ENCODE measurements at places on chromosomes 1 and 21.
A peak's percentile ranks its signal among the peaks of the same experiment; 100 is the strongest.

GRCh38 chr1:11481019-11481418 is 2.1 kb downstream of the DISP3 start:
- no peak for DNase-seq

DNA sequence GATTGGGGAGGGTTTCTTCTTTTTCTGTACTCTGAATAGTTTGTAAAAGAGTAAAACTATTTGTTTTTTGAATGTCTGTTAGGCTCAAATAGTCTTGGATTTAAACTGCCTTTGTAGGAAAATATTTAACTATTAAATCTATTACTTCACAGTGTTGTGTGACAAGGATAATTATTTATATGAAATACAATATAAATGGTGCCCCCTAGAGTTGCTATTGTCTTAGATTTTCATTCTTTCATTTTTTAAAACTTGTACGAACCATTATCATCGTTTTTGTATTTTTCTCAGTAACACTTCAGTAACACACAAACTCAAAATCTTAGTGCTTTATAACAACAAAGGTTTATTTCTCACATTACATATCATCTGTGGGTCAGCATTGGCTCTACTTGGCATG is 37.4 kb downstream of the C1orf185 start:
- DNase-seq: no peak

DNA sequence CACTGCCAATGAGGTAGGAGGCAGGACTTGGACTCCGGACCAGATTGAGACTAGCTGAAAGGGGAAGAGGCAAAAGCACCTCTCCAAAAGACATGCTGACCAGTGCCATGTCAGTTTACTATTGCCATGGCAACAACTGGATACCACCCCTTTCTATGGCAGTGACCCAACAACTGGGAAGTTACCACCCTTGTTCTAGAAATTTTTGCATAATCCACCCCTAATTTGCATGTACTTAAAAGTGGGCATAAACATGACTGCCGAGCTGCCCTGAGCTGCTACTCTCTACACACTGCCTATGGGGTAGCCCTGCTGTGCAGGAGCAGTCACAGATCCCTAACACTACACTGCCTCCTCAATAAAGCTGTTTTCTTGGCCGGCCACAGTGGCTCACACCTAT is 19.0 kb upstream of the SLC6A9 start:
- no peak for DNase-seq

GRCh38 chr21:39029900-39030884 is 153.1 kb downstream of the PSMG1 start:
- DNase-seq: no peak

DNA sequence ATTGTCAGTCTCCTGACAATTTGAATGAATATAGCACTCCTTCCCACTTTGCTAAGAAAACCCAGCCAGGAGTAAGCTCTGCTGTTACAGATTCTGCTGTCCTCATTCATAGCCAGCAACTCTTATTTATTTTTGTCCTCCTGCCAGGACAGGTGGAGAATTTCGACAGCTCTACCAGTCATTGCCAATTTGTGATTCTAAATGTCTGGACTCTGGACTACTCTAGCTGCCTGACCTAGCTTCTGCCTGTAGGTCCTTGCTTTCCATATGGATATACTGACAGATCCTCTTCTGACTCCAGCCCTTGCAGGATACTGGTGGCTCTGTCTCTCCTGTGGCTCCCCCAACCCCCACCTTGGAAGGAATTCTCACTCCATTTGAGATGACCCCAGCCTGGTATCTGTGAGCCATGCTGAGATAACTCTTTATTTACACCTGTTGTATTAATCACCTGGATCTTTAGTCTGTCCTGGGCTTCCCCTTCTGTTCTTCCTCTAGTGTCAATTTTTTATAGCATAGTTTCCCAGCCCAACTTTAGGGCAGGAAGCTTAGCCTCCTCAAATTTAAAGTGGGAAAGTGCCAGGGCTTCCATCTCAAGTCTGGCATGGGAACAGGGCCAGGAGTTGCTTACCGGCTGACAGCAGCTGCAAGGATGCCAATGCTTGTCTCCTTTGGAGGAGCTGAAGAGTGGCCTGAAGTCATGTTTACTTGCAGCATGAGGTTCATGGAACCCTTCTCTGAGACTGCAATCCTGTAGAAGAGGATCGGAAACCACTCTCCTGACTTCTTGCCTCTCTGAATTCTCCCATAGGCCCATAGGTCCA is 6.7 kb downstream of the PM20D1 start:
- no peak for DNase-seq

GRCh38 chr1:244212797-244213475 is 161.9 kb downstream of the ZBTB18 start:
- DNase-seq: peak; percentile 47

GRCh38 chr1:43382027-43382779 is 7.4 kb downstream of the MED8 start:
- peak; percentile 79 for DNase-seq
